ENCODE measurements at places on chromosomes 1 and 21.

DNA sequence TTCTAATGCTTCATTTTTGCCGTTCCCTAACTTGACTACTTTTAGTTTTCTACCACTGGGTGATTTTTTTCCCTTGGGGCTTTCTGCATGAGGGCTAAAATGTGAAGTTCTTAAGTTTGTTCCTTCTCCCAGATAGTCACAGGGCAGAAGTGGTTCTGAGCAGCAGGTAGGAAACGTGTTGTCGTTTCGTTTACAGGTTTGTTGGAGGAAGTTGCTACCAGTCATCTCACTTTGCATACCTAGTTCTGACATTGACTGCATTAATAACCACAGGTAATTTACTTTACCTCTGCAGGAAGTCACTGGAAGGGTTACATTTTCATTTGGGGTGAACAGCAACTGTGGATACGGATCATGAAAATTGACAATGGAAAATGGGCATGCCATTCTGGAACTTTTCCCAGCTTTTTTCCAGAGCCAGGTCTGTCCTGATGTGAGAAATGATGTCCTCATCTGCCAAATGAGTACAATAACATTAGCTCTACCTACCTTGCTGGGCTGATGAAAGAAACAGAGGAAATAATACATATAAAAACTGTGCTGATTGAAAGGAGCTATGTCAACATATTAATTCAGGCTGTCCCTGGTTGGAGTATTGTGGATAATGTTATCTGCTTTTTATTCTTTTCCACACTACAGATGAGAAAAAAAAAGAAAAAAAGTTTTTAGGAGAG, 94.2 kb downstream of the DISC1 start:
- DNase-seq, result no peak

DNA sequence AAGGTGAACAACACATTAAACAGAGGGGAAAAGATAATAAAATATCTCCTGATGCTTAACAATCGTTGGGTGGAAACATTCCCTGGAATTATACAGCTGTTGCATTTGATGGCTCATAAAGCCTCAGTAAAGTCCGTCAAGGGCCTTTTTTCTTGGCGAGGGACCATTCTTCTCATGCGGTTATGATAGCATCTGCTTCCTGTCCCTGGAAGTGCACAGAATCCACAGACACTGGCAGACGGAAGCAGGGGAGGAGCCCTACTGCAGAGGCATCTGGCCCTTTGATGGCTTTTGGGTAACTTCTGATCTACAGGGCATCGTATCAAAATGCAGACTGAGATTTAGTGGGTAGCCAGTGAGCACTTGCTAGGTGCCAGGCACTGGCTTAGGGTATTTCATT, 286.9 kb downstream of the KIF26B start:
- DNase-seq, result no peak

GRCh38 chr1:154407198-154408091, 2.3 kb downstream of the IL6R start:
- DNase-seq, result no peak

DNA sequence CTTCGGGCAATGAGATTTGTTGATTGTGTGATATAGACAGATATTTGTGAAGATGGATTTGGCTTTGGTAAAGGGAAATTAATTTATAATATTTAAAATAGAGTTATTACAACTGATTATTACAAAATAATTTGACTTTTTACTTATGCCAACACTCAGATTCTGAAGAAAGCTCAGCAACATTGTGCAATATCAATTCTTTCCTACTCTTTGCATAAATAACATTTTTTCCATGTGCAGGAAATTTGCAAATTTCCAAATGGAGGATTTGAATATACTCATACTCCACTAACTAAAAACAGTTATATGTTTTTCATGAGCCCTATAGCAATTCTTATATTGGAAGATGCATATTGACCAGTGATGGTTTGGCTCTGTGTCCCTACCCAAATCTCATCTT, 676.4 kb upstream of the ADAMTS5 start:
- no peak for DNase-seq

GRCh38 chr1:8482979-8483381, 165.1 kb downstream of the SLC45A1 start:
- no peak for DNase-seq

DNA sequence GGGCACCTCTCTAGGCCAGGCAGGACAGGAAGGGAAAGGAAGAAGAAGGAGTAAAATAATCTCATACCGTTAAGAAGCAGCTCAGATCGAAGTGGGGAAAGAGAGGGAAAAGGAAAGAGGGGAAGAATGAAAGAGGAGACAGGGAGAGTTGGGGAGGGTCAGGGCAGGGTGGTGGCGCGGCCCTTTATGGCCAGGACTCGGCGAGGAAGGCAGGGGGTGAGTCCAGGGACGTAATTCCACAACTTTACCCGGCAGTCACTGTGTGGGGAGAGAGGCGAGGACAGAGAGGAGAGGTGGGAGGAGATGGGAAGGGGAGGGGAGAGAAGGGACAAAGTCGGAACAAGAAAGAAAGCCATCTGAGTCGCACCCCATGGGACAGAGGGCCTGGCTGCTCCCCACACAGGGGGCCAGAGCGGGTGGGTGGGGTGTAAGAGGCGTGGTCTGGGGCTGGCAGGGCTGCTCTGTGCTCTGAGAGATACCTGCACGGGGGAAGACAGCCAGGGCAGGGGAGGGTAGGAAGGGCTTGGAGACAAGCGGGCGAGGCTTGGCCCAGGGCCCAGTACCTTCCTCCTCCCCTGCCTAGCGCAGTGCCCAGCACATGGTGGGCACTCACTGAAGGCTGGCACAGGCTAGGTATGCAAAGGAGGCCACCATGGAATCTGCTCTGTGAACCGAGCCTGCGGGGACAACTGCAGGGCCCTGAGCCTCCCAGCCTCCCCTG, 49.4 kb downstream of the KIF21B start:
- no peak for DNase-seq

DNA sequence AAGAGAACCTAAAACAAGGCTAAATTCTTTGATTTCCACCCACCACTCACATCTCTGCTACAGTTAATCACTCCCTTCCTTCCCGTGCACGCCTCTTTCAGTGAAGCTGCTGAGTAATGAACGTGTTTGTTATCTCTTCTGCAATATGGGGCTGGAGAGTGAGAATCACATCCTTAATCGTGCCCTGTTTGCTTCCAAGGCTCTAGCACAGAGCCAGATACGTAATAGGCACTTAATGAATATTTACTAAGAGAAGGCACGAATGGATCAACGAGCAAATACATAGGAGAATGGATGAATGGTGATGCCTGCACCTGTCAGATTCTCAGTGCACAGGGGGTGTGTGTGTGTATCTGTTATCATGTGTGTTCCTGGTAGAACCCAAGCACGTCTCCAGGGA, 22.1 kb upstream of the FAM43B start:
- DNase-seq, result no peak

- DNase-seq, result no peak
These were observed 1.6 kb upstream of the C1orf35 start for GRCh38 chr1:228104526-228105269.

DNA sequence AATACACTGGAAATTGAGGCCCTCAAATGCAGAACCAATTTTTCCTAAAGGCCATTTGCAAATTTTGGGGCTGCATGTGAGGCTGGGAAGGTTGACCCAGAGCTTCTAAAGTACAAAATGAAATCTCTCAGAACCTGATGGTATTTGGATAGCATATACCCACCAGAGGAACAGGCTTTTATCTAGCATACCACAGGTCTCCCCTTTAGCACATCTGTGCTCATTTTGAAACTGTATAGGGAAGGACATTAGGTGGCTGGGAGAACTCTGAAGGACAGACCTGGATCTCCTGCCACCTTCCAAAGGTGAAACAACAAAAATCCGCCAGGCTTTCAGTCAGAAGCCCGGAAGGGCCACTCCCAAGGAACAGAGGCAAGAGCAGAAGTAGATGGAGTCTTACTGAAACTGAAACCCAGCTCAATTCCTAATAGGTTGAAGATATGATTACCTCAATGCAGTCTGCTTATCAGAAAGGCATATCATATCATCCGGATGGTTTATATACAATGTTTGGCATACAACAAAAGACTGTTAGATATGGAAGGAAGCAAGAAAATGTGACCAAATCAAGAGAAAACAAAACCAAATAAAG, 11.6 kb downstream of the CD55 start:
- DNase-seq, result no peak

- no peak for DNase-seq
These were observed 38.5 kb upstream of the ACTRT2 start for GRCh38 chr1:2982615-2983318.

DNA sequence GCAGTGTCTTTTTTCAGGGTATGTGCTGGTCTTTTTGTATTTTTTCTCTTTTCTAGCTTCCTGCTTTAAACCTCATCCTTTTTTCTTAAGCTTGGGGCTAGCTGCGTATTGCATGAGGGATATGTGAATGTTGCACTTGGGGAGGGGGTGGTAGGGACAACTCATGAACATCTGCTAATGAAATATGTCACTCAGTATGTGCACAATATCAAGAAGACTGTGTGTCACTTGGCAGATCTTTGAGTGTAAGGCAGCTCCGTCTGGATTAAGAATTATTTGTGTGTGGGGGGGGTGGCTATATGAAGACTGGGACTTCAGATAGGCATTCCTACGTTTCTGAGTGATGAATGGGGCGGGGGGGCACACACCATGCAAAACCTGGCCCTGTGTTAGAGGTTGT, 170.4 kb upstream of the CACNA1E start:
- DNase-seq, result no peak

- DNase-seq, result no peak
These were observed 26.6 kb upstream of the MED18 start for GRCh38 chr1:28302247-28302646.

DNA sequence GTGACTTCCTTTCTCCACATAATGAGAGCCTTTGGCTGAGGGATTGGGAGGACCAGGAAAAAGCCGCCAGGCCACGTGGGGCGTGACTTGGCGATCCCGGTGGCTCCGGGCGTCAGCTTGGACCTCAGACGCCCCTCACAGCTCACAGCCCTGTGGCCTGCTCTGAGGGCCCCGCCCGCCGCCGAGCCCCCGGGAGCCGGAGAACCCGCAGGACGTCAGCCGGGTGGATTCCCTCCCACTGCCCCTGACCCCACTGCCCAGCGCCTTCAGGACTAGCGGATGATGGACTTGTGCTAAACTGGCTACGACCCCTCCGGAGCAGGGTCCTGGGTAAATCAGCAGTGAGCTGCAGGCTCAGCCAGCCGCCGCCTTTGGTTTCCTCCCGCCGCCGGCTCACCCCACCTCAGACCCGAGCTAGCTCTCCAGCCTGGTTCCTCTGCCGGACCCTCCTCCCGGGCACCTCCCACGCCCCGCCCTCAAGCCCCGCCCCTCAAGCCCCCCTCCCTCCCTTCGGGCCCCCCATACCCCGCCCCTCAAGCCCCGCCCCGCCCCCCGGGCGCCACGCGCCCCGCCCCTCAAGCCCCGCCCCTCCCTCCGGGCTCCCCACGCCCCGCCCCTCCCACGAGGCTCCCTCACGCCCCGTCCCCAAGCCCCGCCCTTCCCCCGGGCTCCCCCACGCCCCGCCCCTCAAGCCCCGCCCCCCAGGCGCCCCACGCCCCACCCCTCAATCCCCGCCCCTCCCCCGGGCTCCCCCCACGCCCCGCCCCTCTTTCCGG, 10.0 kb upstream of the FAAP20 start:
- no peak for DNase-seq

All from stimulated activated CD4-positive, alpha-beta T cell treated with anti-CD3 and anti-CD28 coated beads, Interleukin-1b, Interleukin-23, amount 100 ng/mL, for 1 hour (primary cell).